ENCODE measurements at places on chromosomes 11 and 22.

- no peak for DNase-seq
Observed at GRCh38 chr11:64758330-64759079, 1.3 kb downstream of the PYGM start.

DNA sequence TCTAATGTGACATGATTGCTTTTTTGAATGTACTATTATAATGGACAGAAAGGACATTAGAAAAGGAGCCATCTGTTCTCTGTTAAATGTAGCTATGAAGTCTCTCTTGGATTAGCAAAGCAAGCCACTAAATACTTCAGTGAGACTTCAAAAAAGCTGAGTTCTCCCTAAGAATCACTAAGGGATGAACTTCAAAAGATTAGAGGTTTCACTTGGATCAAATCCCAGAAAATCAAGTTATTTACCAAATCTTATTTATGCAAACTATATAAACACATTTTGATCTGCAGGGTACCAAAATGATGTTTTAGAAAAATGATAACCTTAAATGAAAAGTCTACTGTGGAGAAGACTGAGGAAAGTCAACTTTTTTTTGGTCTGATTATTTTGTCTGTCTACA lies 82.1 kb upstream of the MTMR2 start:
- no peak for DNase-seq

- no peak for DNase-seq
Observed at GRCh38 chr11:118142809-118143208, 9.8 kb downstream of the SCN4B start.

DNA sequence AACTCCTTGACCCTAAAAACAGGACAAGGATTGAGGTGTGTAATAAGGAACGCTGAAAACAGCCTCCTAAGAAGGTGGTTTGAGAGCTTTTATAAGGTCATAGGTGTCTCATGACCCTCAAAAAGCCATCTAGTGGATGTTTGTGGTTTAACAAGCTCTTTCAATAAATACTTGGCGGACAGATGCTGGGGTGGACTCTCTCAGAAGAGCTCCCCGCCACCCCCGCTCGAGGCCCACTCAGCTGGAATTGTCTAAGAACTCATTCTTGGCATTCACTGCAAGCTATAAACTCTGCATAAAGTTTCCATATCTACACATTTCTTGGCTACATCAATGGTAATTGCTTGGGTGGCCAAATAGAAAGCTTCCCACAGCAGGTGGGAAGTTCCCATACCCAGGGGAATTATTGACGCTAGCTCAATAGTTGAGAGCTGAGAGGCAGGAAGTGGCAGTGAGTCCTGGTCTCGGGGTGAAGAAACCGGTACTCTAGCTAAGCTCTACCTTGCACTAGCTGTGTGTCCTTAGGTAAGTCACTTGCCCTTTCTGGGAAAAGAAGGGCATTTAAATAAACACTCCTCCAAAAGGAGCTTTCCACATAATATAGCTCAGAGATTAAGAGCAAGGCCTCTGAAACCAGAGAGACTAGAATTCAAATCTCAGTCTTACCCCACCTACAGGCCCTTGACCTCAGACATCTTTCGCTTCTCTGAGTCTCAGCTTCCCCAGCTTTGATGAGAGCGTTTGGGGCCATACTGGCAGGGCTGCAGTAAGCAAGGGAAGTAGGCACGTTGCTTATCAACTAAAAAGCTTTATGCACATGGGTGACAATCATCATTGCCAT lies 6.4 kb downstream of the MS4A15 start:
- no peak for DNase-seq

- DNase-seq = no peak
Observed at GRCh38 chr22:22683668-22684361, 39.4 kb downstream of the GGTLC2 start.

GRCh38 chr22:19352766-19353165 lies 61.2 kb upstream of the CLTCL1 start:
- DNase-seq = no peak

DNA sequence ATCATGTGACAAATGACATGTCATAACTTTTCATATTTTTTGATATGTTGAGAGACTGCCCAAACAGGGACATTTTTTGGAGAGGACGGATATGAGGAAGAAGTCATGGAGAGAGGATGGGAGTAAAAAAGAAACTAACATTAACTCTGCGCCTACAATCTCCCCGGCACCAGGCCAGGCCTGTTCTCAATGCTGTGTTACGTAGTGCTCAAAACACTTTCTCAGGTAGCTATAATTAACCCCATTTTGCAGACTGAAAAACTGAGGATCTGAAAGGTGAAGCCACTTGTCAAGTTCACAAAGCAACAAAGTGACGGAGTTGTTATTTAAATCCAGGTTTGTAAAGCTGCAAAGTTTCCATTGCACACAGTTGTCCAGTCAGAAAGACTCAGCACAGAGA lies 17.4 kb upstream of the NOX4 start:
- DNase-seq = no peak

DNA sequence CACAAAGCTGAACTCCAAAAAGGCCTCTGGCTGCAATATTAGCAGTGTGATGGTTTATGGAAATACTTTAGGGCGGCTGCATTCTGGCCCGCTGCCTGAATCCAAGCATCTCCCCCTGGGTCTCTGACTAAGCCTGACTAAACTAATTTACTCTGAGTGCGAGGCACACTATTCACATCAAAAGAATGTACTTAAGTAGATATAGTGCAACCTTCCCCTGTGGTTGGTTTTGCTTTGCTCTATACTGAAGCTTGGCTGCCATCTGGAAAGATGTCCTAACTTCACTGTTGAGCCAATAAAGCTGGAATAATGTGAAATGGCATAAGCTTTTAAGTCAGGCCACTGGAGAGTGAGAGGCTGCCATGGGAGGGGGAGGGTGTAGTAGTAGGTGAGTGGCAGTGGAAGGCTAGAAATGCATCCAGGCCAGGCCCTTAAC lies 321.6 kb downstream of the AASDHPPT start:
- no peak for DNase-seq

- no peak for DNase-seq
Observed at GRCh38 chr22:40007853-40008710, 13.3 kb downstream of the FAM83F start.

DNA sequence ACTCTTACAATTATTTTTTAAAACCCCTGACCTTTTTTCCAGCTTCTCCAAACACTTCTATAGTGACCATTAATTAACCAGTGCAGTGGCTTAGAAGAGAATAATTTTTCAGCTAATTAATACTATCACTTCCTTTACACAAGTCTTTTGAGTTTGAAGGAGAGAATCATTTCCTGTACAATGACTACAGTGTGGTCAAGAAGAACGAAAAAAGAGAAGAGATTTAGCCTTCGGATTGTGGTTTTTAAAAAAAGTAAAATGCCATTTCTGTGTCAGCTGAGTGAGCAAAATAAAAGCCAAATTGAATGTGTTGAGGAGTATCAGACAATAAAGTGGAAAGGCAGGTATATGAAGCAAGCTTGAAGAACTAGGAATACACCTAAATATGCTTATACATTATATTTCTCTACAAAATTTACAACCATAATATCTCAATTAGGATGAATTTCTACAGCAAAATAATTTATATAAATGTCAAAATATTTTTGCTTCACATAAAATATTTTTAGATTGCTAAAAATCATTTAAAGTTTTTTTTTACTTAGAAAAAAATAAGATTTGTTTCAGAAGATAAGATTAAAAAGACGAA lies 1155.2 kb upstream of the CNTN5 start:
- no peak for DNase-seq

DNA sequence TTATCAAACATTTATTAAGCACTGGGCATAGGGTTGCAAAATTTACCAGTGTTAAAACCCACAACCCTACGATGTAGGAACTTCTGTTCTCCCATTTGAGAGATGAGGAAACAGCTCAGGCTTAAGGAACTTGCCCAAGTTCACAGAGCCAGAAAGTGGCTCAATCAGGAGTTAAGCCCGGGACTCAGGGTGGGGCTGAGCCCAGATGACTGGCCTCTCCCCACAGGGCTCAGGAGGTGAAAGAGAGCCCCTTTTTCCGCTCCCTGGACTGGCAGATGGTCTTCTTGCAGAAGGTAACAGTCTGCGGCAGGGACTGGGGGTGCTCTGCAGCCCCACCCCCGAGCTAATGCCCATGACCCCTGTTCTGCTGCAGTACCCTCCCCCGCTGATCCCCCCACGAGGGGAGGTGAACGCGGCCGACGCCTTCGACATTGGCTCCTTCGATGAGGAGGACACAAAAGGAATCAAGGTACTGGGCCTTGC lies 5.6 kb upstream of the ANKRD13D start:
- DNase-seq = no peak

- DNase-seq = no peak
Observed at GRCh38 chr11:8733852-8734251, 51.3 kb downstream of the RPL27A start.

DNA sequence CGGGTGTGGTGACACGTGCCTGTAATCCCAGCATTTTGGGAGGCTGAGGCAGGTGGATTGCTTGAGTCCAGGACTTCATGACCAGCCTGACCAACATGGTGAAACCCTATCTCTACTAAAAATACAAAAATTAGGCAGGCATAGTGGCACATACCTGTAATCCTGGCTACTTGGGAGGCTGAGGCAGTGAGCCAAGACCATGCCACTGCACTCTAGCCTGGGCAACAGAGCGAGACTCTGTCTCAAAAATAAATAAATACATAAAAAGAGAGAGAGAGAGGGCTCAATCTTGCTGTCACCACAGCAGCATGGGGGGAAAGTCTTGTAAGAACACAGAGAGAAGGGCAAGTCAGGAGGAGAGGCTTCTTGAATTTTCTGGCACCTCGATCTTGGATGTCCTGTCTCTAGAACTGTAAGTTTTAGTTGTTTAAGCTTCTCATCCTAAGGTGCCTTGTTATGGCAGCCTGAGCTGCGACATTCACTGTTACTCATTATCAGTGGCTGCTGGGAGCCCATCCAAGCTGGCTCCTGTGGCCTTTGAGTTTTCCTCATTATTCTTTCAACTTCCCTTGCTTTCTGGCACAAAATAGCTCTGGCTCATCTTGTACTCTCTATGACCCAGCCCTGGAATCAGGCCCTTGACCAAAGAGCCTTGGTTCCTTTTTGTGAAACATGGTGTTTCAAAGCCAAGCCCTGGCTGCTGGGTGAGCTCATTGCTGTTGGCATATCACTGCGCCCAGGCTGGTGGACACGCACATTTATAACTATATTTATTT lies 8.0 kb upstream of the PSMC3 start:
- no peak for DNase-seq

DNA sequence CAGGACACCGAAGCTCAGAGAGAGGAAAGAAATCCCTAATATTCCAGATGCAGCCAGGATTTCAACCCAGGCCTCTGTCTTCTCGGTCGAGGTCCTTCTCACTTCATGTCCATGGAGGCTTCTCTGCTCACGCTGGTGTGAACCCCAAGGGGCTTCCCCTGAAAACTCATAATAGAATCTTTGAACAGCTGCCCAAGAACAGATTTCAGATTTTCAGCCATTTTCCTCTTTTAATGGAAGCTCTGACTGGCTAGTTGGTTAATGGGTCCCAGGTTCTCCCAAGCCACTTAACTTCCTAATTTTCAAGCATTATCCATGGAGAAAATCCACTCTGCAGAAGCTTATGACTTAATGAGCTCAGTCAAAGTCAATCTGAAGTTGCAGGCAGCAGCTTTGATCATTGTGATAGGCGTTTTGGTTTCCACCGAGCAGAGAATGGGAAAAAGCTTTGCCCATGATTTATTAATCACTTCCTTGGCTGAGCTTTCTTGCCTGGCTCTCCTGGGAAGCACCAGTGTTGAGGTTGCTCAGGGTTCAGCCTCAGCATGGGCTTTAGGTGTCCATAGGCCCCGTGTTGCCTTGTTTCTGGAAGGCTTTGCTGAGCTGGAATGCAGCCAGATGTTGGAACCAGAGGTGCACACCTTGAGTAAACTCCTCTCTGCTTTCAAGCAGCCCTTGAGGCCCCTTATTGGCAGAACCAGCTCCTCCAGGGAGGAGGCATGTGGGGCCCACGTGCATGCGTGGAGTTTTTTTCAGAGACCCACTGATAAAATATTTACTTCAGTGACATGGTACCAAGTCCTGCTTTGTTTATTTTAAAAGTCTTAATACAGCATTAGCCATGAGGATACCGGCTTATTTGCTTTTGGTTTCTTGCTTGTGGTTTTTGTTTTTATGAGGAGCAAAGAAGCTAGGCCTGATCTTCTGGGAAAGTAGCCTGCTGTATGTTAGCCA lies 25.5 kb downstream of the LDLRAD3 start:
- no peak for DNase-seq

GRCh38 chr11:36148701-36149100 lies 140.5 kb downstream of the COMMD9 start:
- DNase-seq = no peak

DNA sequence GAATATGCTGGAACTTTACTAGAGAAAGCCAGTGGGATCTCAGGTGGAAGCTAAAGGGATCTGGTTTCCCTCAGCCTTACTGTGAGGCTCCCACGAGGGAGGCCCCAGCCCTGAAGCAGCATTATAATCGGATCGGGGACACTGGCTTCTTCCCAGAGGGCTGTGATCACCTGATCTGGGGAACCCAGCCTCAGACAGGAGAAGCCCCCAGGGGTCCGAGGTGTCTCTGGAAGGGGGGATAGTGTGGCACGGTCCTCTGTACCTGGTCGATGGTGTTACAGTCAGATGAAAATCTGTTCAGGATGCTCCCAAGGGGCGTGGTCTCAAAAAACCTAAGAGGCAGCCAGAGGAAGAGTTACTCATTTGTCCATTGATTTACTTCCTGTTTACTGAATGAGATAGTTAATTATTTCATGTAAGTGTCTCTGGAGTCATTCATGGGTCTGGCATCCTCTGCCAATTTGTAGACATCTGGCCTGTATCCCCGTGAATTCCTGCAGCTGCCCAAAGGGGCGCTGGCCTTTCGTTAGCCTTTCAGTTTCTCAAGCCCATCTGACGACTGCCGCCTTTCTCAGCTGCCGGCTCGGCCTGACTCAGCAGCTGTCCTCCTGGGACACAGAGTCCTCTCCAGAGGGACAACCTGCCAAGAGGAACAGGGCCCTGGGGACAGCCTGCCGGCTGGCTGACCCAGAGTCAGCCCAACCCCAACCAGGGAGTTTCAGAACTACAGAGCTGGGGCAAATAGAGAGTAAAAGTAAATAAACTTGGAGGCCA lies 17.0 kb upstream of the KCNJ11 start:
- no peak for DNase-seq

DNA sequence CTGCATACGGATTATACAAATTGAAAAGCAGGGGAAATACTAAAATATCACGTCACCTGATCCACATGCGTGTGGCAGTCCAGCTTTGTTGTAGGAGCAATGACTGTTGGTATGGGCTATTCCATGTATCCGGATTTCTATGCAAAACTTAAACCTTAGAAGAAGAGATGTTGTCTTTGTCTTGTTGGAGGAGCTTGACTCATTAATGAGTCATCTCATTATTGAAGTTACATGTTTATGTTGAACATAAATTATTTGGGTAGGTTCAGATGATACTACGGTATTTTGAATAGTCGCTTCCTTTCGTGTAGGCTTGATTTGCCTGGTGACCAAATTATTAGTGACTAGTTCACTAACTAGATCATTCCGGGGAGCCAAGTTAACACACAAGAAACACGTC lies 806 bp upstream of the SAAL1 start:
- DNase-seq = no peak

GRCh38 chr22:35476341-35476740 lies 64.3 kb upstream of the RASD2 start:
- DNase-seq = no peak

GRCh38 chr22:17130199-17130598 lies 9.0 kb upstream of the TMEM121B start:
- DNase-seq = no peak
